ENCODE measurements at places on chromosomes 1 and 21. TPM values are rescaled to one million over a fixed set of nuclear protein-coding genes. Genes with fewer than 3 reads are reported as not detected.

The ADAMTS5 gene
- total RNA-seq, result 6.1 TPM

The NBPF4 gene
- not detected for total RNA-seq

The ACOT11 gene
- total RNA-seq, result 9.1 TPM

DNA sequence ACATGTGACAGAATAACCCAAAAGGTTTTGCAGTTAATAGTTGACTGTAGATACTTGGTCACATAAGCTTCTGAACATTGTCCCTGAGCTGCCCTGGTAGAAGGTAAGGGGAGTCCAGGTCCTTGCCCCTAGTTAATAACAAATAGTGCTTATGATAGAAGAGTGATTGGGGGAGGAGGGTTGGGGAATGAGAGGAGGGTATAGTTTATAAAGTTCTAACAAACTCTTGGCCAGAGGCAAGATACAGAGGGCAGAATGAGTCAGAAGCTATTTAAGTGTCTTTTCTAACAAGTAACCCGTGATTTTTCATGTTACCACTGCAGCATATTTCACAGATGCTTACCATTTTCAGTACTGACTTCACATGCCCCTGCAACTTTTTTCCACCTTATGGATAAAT lies 26.7 kb upstream of the MYOCOS start:
- DNase-seq, result no peak

DNA sequence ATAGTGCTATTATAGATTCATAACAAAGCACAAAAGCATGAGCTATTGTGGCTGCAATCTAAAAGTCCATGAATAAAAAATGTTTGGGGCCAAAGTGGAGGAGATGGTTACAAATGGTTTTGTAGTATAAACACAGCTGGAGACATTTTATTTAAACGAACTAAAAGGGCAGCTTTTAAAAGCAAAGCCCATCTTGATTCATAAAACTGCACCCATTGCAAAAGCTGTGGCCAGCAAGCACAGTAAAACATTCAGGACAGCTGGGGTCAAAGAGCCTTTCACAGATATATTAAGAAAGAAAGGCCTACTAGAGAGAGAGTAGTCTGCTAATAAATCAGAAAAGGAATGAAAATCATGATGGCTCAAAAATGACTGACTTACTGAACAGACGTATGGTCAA lies 520.8 kb downstream of the NUF2 start:
- DNase-seq, result no peak

DNA sequence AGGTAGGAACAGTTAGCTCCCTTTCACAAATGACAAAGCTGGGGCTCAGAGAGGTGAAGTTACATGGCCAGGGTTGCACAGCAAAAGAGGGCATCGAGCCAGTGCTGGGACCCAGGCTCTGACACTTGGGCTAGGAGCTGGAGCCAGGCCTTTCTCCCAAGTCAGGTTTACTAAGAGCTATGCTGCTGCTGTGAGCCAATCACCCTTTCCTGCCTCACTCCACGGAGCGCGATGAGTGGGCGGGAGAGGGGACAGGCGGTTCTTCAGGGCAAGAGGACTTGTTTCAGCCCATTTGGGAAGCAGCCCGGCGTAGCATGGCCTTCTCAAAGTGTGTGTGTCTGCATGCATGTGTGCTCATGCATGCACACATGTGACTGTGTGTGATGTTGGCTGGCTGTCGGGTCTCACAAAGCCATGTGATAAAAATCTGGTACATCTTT lies 10.6 kb downstream of the ID3 start:
- DNase-seq, result peak; percentile 85

- no peak for DNase-seq
Observed at GRCh38 chr1:6848816-6849215, 63.6 kb downstream of the CAMTA1 start.

GRCh38 chr1:207069061-207069460 lies 16.0 kb downstream of the PFKFB2 start:
- DNase-seq, result no peak

- no peak for DNase-seq
Observed at GRCh38 chr21:41681348-41681801, 85.5 kb downstream of the RIPK4 start.

DNA sequence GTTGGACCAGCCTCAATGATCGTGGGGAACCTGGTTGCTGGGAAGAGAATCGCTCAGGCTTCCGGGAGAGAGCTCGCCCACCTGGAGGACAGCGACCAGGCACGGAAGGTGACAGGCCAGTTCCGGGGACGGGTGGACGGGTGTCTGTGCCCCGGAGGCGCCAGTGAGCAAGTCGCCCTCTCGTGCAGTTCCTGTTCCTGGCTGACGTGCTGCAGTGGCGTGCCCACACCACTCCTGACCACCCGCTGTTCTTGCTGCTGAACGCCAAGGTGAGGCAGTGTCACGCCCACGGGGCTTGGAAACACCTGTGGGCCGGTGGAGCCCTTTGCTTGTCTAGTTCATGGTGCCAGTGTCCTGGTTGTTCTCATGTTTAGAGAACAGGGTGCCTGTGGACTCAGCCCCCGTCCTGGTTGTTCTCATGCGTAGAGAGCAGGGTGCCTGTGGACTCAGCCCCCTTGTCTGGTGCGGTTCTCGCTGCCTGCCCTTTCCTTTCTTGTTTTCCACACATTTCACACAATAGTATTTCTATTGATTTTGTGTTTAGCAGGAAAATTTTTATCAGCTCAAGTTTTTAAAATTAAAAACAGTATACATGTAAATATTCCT lies 53.1 kb downstream of the S100B start:
- DNase-seq, result peak; percentile 55

GRCh38 chr1:212498283-212499040 lies 65.7 kb downstream of the NENF start:
- no peak for DNase-seq

DNA sequence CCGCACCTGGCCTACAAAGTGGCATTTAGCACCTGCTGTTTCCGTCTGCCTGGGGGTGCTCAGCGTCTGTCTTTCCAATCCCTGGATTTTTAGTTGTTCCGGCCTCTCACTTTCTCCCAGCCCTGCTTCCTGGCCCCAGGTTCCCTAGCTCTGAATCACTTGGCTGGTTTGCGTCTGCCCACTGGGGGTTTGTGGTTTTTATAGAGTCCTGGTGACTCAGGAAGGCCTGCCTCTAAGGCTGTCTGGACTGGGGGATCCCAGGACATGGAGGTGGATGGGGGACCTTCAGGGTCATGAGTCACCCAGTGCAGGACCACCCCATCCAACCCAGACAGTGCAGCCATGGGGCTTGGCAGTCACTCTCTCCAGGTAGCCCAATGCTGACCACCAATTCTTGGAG lies 53.5 kb downstream of the MRPL37 start:
- no peak for DNase-seq

GRCh38 chr1:64938991-64939390 lies 27.4 kb downstream of the JAK1 start:
- DNase-seq, result no peak

DNA sequence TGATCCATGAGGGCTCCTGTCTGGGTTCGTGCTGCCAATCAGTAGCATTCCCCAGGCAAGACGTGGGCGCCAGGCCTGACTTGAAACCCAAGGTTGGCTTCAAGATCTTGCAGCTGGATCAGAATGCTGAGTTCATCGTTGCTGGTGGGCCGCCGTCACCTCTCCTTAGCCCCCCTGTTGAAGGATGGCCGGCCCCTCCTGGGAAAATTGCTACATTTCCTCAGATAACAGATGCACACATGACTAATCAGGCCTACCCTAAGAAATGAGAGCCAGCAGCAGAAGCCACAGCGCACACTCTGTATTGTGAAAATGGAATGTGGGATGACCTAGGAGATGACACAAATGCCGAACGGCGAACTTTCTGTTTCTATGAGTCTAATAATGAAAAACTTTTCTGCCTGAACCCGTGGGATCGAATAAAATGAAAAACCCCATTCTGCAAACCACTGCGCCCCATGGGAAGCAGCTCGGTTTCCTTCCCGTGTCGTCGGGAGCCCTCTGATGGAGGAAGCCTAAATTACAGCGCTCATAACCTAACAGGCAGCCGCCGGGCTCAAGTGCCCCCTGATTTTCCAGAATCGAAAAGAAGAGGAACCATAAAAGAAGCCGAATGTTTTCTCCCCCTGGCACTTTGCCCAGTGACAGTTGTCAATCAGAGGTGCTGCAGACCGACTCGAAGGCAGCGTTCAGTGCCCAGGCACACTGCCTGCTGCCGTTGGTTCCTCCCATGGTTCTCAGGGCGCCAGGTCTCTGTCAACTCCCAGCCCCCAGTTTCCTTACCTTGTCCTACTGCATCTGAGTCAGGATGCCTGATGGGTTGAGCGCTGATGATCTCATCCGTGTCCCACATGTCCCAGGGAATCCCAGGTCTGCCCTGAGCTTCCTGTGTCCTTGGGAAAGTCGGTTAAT lies 38.2 kb upstream of the H6PD start:
- peak; percentile 84 for DNase-seq

GRCh38 chr1:191963781-191964455 lies 194.3 kb upstream of the RGS18 start:
- no peak for DNase-seq

DNA sequence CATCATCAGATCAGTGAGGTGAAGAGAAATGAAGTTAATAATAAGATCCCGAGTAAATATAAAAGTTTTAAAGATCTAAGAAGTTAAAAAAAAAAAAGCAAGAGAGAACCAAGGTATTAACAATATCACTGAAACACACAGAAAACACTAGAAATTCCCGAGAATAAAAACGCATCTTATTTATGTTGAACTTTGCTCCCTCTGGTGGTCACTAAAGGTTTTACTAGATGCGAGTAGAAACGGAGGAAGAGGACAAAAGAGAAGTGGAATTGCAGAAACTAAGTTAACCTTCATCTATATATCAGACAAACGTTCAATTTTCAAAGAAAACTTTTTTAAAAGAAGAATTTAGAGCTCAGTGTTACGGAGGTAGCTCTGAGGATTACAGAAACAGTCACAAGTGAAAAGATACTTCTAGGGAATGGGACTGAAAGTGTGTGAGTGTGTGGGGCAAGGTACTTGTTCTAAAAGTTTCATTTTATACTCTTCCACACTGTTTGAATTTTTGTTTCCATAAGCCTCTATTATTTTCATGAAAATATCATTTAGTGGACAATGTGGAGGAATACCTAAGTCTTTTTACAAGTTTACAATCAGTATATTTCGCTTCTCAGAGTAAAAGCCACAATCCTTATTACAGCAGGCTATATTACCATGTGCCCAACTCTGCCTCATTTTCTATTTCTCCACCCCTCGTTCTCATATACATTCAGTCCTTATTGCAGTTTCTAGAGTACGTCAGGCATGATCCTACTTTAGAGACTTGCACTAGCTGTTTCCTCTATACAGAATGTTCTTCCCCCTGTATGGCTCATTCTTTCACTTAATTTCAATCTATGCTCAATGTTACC lies 19.7 kb downstream of the ACBD6 start:
- DNase-seq, result no peak

DNA sequence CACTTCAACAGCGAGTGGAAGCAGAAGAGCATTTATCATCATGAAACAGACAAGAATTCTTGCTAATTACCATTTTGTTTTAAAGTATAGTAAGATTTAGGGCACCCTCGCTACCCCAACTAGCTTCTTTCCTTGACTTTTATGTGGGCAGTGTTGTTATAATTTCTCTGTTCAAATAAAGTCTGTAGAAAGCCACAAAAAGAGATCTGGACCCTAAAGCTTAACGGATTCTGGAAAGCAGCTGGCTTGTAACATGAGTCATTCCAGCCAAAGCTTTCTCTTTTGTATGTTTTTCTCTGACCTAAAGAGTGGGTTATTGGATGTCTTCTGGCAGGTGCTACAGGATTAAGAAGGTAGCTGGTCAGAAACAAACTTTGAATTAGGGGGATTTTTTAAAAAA lies 37.4 kb downstream of the RUNX1 start:
- no peak for DNase-seq
